ENCODE measurements at places on chromosomes 13 and 19. TPM values are rescaled to one million over a fixed set of nuclear protein-coding genes. Genes with fewer than 3 reads are reported as not detected.

GRCh38 chr13:27927444-27928352, 7.9 kb downstream of the PDX1 start:
- no peak for DNase-seq

GRCh38 chr13:33227927-33228647, 57.5 kb downstream of the STARD13 start:
- no peak for DNase-seq

GRCh38 chr19:14405380-14405757, 13.8 kb downstream of the DDX39A start:
- no peak for DNase-seq

GRCh38 chr13:66069570-66069969, 1160.6 kb downstream of the PCDH9 start:
- DNase-seq, result no peak

Gene KLC3
- 2.5 TPM for total RNA-seq

Gene PRDX2
- total RNA-seq, result 202 TPM

Gene GPR12
- not detected for total RNA-seq

All from thymus (tissue), 14 donors.